T-helper 2 cell (primary cell): ENCODE measurements at places on chromosomes 11 and 22.

DNA sequence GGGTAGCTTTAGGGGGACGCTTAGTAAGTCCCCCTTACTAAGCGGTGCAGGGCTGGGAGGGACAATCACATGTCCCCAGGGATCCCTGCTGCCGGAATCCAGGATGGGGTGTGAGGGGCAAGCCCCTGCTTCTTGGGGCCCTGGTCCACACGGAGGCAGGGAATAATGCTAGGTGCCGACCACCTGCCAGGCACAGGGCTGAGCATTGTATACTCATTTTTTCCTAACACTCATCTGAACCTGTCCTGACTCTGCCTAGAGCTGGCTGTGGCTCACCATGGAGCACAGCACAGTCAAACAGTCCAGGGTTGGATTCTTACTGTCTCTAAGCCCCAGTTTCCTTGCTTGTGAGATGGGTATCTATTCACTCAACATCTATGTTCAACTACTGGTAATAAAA is 1.4 kb upstream of the LTBP3 start:
- no peak for DNase-seq

GRCh38 chr11:111183706-111184105 is 61.8 kb upstream of the POU2AF2 start:
- no peak for DNase-seq

DNA sequence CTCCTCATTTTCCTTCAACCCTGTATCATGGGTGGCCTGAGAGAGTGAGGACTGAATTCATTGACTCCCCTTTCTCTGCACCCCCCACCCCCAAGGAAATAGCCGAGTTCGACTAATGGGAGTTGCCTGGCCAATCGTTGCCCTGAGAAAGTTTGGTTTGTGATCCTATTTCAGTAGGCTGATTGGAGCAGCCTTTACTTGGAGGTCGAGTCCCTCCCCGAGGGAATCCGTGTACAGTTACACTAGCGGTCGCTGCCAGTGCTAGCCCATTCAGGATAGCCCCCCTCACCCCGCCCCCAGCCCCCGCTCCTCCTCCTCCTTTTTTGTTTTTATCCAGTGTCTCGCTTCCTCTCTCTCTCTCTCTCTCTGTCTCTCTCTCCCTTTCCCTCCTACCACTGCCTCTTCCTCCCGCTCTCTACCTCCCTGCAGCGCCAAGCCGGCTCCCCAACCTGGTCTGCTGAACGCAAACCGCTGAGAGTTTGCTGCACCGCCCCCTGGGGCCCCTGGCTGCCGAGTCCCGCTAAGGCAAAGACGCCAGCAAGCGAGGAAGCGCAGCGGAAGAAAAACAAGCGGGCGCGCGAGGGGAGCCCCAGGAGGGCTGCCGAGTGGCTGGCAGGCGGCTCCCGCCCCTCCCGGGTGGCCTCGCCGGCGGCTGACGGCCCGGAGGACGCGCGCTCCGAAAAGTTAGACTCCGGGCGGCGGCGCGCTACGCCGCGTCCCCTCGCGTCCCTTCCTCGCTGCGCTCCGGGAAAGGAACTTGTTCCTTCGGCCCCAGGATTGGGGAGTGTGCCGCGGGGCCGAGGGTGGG is at the start of gene GRAMD1B:
GRAMD1B (plus strand) TSS at position 357 of the 808 bp plus-strand sequence. CDS start 524 bp downstream, outside the sequence.
- peak; percentile 62 for DNase-seq

DNA sequence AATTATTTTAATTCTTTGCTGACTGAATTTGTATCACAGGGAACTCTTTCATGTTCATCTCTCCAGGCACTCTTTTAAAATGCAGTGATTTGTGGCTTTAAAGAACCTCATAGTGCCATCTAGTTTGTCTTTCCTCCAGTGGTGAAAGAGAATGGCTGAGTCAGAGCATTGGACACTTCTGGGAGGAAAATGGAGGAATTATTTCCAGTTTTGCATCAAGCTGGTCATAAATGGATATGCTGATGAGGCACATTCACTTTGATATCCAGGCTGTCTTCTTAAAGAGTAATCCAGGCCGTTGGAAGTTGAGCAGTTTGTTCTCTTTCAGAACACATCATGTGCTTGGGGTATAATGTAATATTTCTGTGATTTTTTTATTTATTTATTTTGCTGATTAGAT is 273.7 kb downstream of the DDX10 start:
- DNase-seq: no peak

- no peak for DNase-seq
Observed at GRCh38 chr11:119509969-119510401, 87.0 kb upstream of the THY1 start.
